SHP77 (cell line): ENCODE measurements at places on chromosomes 6 and 20.

DNA sequence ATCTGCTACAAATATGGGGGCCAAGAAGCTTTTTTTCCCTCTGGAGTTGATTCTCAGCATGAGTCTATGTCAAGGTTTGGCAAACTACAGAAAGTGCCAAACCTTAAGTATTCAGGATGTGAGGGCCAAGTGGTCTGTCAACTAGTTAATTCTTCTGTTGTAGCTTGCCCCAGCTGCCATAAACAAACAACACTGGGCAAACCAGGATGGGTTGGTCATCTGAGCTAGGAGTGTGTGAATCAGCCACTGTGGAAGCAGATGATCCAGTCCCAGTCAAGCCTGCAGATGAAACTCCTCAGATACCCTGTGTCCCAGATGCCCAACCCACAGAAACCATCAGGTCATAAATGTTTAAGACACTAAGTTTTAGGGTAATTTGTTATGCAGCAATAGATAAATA, 103.0 kb upstream of the MOCS1 start:
- DNase-seq, result no peak

DNA sequence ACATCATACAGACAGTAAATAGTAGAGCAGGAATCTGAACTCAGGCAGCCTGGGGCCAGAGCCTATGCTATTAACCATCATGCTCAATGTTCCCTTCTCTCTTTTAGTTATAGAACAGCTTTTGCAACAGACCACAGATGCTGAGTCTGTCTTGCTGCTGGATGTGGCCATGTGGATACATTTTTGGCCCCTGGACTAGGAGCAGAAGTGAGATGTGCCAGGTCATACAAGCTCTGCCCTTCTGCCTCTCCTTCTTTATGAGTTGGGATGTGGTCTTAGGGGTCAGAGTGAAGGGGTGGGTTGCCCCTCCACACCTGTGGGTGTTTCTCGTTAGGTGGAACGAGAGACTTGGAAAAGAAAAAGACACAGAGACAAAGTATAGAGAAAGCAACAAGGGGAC, 14.6 kb upstream of the AARS2 start:
- no peak for DNase-seq

GRCh38 chr6:129046526-129046925, 163.6 kb downstream of the LAMA2 start:
- DNase-seq, result no peak

DNA sequence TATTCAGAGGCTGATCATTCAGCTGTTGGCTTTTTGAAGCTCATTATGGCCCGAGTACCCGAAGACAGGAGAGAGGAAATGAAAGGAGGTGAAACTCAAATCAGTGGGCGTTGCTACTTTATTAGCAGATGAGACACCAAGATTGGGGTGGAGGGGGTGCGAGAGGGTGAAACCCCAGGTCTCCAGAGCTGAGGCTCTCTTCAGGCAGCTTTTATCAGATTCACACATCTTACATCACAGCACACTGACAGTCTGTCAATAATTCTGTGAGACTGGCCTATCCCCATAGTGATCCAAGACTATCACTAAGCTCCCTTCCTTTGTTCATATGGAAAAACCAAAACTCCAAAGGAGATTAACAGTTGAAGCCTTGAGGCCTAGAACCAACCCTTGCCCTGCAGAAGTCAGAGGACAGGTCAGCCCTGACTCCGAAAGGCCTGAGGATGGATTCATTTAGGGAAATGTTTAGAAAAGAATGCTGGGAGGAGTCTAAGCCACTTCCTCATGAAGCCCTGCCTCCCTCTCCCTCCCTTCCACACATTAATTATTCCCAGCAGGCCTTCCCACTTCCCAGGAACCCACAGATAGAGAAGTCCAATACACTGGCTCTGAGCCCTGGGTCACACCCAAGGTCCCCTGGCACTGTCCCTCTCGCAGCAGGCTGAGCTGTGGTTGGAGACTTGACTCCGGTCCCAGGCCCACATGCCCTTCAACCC, 23.2 kb downstream of the TRERF1 start:
- no peak for DNase-seq

DNA sequence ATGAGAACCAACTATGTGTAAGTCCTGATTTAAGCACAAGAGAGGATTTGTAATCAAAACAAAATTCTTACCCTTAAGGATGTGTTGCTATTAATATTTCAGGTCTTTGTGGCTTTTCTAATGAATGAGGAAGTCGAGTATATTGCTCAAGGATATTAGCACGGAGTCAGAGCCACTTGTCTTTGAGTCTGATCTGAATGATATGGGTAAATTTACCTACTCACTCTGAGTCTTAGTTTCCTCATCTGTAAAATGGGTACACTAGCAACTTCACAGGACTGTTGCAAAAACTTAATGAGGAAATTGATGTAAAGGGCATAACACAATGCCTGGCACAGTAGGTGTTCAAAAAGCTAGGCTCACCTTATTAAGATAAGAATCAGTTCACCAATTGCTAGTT, 30.0 kb upstream of the QKI start:
- no peak for DNase-seq

DNA sequence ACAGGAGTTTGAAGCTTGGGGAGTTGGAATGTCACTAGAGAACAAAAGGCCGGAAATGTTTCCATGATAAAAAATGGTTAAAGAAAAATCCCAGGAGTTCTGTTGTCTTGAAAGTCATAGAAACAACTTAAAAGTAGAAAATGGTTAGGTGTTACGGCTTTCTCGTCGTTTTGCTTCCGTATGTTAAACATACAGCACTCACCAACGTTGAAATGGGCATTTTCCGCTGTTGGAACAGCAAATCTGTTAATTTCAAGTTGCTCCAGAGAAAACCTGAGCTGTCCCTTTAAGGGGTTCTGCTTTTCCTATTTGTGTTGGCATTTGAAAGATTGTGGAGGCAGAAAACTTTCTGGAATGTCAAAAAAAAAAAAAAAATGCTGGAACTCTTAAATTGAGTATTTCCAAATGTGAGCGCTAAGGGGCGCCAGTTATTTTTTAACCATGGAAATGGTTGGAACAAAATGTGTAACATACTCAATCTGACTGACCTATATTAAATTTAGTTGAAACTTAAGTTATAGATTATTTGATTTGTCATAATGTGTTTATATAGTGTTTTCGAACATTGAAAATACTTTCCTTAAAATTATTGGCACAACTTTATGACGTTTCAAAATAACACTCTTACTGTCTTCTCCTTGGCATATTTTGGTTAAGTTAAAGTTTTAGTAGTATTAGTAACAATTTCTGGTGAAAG, 2.2 kb downstream of the QKI start:
- no peak for DNase-seq

- DNase-seq, result no peak
These were observed 18.2 kb upstream of the SASH1 start for GRCh38 chr6:148324297-148324985.

GRCh38 chr20:48877304-48877703, 44.2 kb upstream of the ARFGEF2 start:
- no peak for DNase-seq

- DNase-seq, result no peak
These were observed 905.4 kb upstream of the FLRT3 start for GRCh38 chr20:15242773-15243172.

GRCh38 chr20:49584418-49585382, 16.8 kb upstream of the PTGIS start:
- peak; percentile 22 for DNase-seq

DNA sequence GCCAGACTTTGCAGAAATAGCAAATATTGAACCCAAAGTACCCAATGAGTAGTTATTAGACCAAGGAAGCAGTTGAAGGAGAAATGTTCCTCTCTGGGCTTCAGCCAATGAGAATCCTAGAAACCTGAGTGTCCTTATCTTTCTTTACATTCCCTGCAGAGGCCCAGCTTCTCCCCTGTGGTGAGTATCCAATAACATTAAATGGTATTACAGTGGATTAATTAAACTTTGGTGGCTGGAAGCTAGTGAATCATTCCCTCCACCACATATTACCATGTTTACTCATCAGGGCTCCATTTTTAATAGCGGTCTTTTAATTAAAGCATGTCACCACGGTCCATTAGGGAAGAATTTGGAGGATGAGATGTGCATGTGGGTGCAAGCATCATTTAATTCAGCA, 74.0 kb downstream of the UNC5CL start:
- no peak for DNase-seq
